ENCODE measurements at places on chromosomes 13 and 19.

DNA sequence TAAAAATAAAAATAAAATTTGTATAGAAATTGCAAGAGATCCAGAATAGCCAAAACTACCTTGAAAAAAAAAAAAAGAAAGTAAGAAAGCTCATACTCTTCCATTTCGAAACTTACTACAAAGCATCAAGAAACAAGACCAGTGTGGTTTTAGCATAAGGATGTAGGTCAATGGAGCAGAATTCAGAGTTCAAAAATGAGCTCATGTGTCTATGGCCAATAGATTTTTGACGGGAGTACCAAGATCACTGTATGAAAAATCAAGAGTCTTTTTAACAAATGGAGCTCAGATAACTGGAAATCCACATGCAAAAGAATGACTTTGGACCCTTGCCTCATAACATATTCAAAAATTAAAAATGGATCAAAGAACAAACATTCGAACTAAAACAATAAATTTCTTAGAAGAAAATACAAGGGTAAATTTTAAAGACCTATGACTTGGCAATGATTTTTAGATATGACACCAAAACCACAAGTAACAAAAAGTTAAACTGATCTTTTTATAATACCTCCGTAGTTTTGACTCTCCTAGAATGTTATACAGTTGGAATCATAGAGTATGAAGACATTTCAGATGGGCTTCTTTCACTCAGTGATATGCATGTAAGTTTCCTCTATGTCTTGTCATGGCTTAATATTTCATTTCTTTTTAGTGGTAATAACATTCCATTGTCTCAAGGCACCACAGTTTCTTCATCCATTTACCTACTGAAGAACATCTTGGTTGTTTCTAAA lies 43.2 kb downstream of the KLF12 start:
- no peak for DNase-seq

DNA sequence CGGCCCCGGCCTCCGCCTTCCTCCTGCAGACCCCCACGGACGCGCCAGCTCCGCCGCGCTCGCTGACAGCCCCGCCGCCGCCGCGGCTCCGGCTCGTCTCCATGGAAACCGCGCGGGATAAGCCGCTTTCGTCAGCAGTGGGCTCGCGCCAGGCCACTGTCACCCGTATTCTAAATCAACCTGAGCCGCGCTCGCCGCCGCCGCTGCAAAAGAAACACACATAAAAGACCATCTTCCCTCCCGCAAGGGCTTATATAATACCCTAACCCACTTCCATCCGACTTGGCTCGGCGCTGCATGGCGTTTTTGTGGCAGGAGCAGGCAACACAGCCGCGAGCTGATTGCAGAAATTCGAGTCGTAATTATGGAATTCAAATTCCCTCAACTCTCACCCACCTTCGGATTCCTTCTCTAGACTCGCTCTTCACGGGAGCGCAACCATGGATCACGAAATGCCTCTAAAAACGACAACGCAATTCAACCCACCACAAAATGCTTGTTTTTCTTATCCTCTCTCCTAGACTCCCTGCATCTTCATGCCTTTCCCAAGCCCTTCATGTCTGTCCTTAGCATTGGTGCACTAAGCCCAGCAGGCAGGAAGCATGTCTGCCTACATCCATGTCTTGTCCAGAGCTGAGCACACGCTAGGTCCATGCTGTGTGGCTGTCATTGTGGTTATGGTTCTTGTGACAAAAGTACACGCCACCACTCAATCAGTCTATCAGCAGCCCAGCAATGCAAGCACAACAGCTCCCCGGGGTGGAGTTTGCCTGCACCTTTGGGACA lies at the start of gene AMER2:
AMER2 (minus strand) TSS at position 772 of the 786 bp plus-strand sequence; CDS start at position 103, 669 bp downstream.
- no peak for DNase-seq

DNA sequence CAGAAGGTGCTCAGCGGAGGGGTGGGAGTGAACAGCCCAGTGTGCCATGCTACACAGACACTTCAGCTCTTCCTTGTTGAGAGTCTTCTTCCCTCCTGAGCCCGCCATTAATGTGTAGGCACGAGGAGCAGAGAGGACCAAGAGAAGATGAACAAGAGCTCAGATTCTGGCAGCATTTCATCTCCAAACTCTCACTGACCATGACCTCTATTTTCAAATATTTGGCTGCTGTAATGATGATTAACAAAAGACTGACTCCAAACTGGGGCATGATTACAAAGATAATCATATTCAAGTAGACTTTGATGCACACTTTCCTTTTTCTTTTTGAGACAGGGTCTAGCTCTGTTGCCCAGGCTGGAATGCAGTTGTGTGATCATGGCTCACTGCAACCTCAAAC lies 236.5 kb downstream of the DCLK1 start:
- DNase-seq = no peak

DNA sequence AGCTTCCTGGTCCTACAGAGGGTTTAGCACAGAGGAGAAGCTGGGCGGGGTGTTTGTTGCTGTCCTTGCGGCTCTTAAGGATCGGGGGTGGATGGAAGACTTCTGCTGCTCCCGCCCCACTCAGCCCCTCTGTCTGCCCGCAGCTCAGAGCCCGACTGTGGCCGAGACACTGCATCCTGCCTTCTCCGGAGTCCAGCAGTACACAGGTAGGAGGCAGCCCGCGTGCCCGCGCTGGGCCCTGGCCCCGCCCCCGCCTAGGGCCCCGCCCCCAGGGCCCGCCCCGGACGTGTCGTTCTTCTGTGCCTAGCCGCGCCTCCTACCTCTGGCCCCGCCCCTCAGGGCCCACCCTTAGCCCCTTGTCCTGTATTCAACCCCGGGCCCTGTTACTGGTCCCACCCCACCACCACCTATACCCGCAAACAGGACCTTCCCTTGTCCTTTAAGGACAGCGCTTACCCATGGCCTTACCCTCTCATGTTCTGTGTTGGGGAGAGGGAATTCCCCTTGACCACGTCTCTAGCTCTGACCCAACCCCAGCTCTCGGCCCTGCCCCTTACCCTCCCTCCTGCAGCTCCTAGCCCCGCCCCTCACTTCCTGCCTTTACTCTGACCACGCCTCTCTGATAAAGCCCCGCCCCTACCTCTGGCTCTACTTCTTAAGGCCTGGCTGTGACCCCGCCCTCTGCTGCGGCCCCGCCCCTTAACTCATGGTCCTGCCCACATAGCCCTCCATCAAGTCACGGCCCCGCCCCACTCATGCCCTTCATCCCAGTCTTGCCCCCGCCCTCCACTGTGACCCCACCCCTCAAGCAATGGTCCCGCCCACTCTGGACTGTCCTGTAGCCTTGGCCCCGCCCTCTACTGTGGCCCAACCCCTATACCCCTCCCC lies 60.5 kb downstream of the CELF5 start:
- DNase-seq = no peak

- no peak for DNase-seq
Measured at GRCh38 chr13:62997038-62997599, 1581.5 kb upstream of the PCDH20 start.

DNA sequence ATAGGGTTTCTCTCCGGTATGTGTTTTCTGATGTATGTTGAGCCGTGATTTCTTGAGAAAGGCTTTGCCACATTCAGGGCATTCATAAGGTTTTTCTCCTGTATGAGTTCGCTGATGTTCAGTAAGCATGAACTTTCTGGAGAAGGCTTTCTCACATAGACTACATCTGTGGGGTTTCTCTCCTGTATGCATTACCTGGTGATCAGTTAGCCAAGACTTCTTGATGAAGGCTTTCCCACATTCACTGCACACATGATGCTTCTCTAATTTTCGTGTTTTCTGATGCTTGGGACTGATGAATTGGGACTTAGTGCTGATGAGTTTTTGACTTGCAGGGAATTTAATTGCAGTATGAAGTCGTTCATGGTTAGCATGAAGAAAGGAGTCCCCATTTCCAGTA lies 21.1 kb downstream of the ZNF350 start:
- DNase-seq = no peak

GRCh38 chr19:5828661-5829566 lies 10.6 kb downstream of the FUT6 start:
- no peak for DNase-seq

GRCh38 chr13:109329175-109329574 lies 457.2 kb downstream of the IRS2 start:
- DNase-seq = no peak

GRCh38 chr19:36489920-36490415 lies 607 bp upstream of the ZNF566 start:
- DNase-seq = peak; percentile 30

GRCh38 chr19:24159707-24160106 lies 72.7 kb downstream of the ZNF254 start:
- DNase-seq = no peak

GRCh38 chr13:52461265-52461664 lies 6.0 kb downstream of the CKAP2 start:
- DNase-seq = no peak
